ENCODE measurements at places on chromosomes 2 and 18. TPM values are rescaled to one million over a fixed set of nuclear protein-coding genes. Genes with fewer than 3 reads are reported as not detected.

The ACMSD gene
- 0.46 TPM for polyA plus RNA-seq

The ZSWIM2 gene
- polyA plus RNA-seq = not detected

The ANKRD12 gene
- 21.5 TPM for polyA plus RNA-seq

The REEP1 gene
- polyA plus RNA-seq = 19.3 TPM

The TEX44 gene
- polyA plus RNA-seq = not detected

The REG1A gene
- 1.3 TPM for polyA plus RNA-seq

The TGFA gene
- 0.44 TPM for polyA plus RNA-seq

The SLC4A5 gene
- polyA plus RNA-seq = 3.3 TPM

The OTOS gene
- polyA plus RNA-seq = not detected

The FAM124B gene
- polyA plus RNA-seq = not detected

The METTL8 gene
- polyA plus RNA-seq = 16.5 TPM

The IL1R2 gene
- not detected for polyA plus RNA-seq

The AQP12B gene
- polyA plus RNA-seq = 0.50 TPM

Measured in cardiac muscle cell (in vitro differentiated cells and primary cell).